ENCODE measurements at places on chromosomes 6 and 20.

- no peak for DNase-seq
These were observed 323.4 kb downstream of the TAF4 start for GRCh38 chr20:61742097-61742825.

DNA sequence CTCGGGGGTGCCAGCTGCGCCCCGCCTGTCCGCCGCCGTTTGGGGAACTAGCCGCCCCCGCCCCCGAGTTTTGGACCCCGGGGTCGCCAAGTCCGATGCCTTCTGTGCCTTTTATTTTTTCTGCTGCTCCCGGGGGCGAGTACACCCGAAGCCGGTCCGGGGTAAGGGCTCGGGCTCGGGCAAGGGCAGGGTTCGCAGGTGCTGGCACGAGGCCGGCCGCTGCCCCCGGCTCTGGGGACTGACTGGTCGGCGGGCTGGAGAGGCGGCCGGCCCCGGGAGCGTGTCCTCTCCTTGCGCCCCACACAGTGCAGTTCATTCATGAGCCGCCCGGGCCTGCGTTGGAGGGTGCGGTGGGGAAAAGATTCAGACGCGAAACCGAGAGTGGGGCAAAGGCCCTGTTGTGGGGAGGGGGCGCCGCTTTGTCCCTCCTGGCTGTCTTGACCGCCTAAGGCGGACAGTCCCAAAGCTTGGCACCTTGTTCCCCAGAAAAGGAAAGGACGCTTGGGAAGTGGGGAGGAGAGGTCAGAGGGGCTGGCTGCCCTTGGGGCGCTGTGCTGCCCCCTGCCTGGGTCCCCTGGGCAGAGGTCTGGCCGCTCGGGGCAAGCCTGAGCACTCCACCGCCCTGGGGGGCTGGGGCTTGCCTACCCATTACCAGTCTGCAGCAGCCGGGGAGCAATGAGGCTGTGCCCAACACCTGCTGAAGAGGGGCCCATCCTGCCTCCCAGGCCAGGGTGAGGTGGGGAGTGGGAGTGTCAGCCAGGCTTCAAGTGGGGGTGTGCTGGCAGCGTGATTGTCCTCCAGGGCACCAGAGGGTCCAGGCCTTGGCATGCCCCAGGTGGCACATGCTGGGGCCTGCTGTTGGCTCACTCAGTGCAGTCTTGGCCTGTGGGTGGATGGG, 915 bp downstream of the TMEM63B start:
- DNase-seq: no peak

DNA sequence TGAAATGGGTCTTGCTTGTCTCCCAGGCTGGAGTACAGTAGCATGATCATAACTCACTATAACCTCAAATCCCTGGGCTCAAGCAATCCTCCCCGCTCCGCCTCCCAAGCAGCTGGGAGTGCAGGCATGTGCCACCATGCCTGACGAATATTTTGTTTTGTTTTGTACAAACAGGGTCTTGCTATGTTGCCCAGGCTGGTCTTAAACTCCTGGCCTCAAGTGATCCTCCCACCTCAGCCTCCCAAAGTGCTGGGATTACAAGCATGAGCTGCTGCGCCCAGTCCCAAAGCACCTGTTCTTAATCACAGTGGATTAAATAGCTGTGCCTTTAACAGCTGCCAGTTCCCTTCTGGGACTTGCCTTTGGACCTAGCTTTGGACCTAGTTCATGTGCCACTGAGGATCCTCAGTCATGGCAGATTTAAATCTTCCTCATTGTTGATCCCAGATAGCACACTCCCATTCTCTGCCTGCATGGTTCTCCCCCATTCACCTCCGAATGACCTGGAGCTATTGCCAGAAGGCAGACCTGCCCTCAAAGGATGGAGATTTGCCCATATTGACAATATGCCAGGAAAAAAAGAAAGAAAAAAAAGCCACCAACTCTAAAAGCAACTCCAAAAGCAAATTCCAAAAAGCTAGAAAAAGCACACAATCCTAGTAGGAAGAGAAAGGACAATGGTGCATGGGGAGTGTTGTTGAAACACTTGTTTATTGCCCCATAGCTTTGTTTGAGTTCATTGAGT, 10.6 kb downstream of the POFUT1 start:
- no peak for DNase-seq

- no peak for DNase-seq
These were observed 540.0 kb upstream of the JARID2 start for GRCh38 chr6:14705841-14706377.

DNA sequence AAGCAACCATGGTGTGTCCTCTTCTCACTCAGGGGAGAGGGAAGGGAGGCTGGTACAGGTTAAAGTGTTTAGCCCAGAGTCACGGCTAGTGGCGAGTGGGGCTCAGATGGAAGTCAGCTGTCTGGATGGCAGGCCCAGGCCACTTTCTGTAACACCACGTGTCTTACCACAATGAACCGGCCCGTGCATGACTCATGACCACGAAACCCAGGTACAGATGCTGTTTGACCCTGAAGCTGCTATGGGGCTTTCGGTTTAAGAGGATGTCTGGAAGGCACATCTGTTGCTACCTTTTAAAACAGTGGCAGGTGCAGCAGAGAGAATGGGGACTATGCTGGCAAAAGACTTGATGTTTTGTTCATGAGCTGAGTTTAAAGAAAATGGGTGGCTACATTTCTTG, 36.5 kb upstream of the MPC1 start:
- DNase-seq: peak; percentile 71

DNA sequence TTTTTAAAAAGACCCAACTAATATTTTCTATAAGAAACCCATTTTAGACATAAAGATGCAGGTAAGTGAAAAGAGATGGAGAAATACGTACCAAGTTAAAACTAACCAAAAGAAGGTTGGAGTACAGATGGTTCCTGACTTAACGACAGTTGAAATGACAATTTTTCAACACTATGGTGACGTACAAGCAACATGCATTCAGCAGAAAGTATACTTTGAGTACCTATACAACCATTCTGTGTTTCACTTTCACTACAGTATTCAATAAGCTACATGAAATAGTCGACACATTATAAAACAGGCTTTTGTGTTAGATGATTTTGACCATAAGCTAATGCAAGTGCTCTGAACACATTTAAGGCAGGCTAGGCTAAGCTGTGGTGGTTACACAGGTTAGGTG, 228.9 kb downstream of the RNGTT start:
- no peak for DNase-seq

DNA sequence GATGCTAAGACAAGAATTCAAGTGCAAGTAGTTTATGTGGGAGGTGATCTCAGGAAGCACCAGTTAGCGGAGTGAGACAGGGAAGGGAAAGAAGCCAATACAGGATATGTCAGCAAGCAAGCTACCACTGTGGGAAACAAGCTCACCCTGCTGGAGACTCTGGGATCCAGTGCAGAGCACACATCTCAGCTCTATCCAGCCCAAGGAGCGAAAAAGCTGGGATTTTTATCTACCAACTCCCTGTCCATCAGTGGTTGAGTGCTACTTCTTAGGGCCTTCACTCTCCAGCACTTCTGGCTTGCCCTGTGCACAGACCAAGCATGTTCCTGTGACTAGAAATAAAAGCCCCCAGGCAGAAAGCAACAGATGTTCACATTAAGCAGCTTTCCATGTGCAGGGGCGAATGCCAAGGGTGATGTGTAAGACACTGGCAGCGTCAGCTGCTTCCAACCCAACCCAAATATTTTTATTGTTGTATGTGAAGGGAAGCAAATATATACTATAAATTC, 10.8 kb upstream of the RNF24 start:
- DNase-seq: no peak

DNA sequence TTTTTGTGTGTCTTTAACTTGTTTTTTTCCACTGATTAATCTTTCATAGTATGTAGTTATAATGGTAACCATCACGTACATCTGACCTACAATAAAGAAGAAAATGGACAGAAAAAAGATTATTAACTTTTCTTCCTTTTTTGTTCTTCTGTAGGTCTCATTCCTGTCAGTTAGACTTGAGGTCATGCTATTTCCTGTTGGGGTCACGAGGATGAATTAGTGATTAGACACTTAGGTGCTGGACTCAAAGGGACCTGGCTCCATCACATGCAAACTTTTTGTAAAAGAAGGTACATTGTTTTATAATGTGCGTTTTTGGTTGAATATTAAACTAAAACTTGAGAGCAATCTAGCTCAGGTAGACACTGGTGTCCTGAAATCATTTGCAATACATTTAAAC, 14.8 kb downstream of the MARCKS start:
- no peak for DNase-seq

GRCh38 chr6:52020945-52021570, 66.4 kb downstream of the PKHD1 start:
- DNase-seq: no peak

- DNase-seq: no peak
These were observed 55.3 kb upstream of the ADTRP start for GRCh38 chr6:11833626-11834592.

GRCh38 chr6:150741633-150742200, 123.8 kb upstream of the MTHFD1L start:
- DNase-seq: no peak

- DNase-seq: no peak
These were observed 207.5 kb downstream of the SYNDIG1 start for GRCh38 chr20:24676978-24677370.

GRCh38 chr6:122853259-122853995, 64.4 kb downstream of the SMPDL3A start:
- DNase-seq: no peak

- no peak for DNase-seq
These were observed 22.2 kb upstream of the PNPLA1 start for GRCh38 chr6:36247693-36248092.

- peak; percentile 80 for DNase-seq
These were observed 17.0 kb downstream of the UQCC2 start for GRCh38 chr6:33694401-33694931.

- peak; percentile 43 for DNase-seq
These were observed 557.5 kb downstream of the CD83 start for GRCh38 chr6:14674867-14675648.

GRCh38 chr20:58619864-58620431, 31.1 kb upstream of the STX16 start:
- DNase-seq: no peak

DNA sequence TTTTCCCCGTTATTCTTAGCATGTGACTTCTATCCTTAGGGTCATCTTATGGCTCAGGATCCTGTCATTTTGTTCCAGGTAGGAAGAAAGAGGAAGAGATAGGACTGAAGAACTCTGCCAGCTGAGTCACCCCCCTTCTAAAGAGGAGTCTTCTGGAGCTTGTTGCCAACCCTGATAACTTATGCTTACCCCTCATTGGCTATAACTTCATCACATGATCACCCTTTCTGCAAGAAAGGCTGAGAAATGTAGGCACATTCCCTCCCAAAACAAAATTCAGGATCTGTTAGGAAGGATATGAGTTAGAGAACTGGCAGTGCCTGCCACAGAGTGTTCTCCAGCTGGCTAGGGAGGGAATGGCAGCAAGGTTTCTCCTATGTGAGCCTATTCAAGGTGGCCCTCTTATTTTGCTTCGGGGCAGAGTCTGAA, 35.6 kb downstream of the ARFGEF2 start:
- no peak for DNase-seq

DNA sequence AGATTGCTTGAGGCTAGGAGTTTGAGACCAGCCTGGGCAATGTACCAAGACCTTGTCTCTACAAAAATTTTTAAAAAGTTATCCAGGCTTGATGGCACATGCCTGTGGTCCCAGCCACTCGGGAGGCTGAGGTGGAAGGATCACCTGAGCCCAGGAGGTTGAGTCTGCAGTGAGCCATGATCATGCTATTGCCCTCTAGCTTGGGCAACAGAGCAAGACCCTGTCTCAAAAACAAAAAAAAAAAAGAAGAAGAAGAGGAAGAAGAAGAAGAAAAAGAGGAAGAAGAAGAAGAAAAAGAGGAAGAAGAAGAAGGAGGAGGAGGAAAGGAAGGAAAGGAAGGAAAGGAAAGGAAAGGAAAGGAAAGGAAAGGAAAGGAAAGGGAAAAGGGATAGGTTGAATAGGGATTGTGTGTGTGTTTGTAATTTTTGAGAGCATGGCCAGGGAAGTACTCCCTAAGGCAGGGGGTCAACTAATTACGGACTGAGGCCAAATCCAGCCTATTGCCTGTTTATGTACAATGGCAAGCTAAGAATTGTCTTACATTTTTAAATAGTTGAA, 43.0 kb upstream of the ZNF217 start:
- no peak for DNase-seq

DNA sequence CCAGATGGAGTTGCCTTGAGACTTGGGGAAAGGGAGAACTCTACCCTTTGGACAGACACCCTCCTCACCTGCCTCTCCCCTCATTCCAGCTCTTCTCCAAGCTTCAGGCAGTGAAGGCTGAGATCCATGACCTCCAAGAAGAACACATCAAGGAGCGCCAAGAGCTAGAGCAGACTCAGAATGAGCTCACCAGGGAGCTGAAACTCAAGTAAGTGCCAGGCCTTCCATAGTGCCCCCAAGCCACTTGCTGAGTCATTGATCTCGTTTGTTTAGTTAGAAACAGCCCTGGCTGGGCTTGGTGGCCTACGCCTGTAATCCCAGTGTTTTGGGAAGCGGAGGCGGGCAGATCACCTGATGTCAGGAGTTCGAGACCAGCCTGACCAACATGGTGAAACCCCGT, 39.2 kb downstream of the KIF3B start:
- no peak for DNase-seq

DNA sequence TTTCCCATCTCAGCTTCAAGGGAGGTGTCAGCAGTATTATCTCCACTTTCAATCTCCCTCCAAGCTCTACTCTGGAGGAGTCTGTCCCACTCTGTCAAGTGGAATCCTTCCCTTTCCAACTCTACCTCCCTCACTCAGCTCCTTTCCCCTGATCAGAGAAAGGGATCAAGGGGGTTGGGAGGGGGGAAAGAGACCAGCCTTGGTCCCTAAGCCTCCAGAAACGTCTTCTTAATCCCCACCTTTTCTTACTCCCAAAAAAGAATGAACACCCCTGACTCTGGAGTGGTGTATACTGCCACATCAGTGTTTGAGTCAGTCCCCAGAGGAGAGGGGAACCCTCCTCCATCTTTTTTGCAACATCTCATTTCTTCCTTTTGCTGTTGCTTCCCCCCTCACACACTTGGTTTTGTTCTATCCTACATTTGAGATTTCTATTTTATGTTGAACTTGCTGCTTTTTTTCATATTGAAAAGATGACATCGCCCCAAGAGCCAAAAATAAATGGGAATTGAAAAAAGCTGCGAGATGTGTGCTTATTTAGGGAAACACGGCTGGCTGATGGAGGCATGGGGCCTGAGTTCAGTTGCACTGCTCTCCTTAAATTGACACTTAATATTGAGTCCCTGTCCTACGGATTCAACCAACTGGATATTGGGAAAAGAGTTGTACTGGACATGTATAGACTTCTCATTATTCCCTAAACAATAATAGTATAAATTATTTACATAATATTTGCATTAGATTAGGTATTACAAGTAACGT, 4.9 kb downstream of the TUBB start:
- DNase-seq: no peak

DNA sequence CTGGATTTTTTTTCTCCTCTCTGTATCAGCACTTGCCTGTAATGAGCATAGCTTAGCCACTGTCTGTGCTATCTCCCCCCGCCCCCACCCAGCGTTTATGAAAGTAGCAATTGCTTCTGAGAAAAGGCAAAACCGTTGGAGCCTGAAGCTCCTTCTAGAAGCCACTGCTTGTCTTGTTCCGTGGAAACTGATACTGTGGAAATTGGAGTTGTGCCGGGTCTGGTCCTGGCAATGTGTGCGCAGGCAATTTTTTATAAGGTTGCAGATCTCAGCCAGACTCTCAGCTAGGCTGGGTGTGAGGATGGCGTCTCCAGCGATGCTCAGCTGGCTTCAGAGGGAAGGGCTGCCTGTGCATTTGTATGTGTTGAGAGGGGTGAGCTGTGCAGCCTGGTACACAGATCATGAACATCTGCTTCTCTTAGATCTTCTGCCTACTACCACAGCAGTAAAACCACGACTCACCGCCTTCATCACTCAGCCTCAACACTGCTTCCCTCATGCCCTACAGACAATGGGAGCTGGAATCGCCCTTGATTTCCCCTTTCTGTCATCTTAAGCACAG, 72.4 kb upstream of the GTSF1L start:
- DNase-seq: no peak

All from stimulated activated CD4-positive, alpha-beta T cell treated with anti-CD3 and anti-CD28 coated beads, Interleukin-1b, Interleukin-23, amount 100 ng/mL, for 48 hours (primary cell).